HTR-8/SVneo (cell line): ENCODE measurements at places on chromosomes 2 and 18.

DNA sequence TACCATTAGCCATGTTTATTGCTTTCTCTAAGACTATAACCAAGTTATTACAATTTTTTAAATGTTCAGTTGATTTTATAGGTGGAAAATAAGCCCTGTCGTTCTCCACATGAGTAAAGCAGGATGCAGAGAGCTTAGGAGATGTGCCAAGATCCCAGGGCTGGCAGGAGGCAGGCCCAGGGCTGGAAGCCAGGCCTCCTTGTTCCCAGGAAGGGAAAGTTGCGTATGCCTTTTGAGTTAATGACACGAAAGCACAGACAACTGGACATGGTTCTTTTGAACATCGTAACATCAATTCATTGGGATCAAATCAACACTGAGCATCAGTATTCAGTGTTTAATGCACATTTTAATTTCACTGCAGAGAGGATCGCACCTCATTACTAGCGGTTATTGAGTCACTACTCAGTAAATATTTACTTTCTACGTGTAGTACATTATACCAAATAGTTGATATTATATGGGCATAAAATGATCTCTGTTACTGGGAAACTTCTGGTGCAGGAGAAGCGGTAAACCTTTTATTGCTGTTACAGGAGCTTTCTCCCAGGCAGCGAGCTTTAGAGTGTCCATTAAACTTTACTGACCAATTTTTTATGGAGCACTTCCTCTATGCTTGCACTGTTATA is 60.0 kb downstream of the RNF144A start:
- no peak for DNase-seq

DNA sequence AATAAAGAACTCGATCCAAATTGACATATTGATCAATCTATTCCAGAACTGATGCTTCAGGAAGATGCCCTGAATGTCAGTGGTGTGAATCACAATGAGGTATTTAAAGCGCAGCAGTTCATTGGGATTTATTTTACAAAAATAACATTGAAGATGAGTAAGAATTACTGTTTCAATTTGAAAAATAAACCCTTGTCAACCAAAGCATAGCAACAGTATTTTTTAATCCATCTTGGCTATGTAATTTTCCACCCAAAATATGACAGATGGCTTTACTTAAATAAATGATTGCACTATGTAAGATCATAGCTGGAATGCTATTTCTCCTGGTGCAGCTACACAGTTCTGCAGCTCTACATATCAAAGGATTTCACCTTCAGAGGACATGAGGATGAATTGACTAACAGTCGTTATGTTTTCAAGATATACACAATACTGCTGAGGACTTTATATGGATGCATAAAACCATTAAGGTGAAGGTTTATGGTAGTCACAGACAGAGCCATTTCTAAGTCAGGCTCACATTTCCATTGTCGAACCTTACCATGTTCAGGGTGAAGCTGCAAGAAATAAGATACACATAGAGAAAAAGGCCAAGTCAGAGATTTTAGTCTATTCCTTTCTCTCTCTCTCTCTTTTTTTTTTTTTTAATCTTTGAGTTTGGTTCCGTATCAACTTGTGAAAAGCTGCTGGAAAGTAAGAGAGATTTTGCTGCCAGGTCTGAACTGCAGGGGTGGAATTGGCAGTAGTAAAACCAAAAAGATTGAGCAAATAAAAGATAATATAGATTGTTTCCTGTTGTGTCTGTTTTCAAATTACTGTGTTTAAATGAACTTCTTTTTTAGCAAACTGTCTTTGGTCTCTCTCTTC is 398.0 kb upstream of the CDH20 start:
- no peak for DNase-seq

GRCh38 chr2:11753452-11753885 is 7.0 kb downstream of the LPIN1 start:
- DNase-seq, result no peak

DNA sequence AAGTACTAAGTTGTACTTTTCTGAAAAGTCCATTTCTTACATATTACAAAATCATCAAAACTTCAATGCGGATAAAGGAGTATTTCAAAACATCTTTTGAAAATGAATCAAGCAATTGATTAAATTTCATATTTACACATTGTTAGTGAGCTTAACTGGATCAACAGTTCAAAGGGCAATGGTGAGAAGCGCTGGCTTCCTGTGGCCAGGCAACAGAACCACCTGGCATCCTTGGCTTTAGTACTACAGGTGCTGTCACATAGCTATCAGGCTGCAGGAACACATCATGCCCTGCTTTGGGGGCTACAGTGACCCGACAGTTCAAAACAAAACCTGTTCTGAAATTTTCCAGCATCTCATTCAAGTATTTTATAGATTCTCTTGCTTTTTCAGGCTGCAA is 59.2 kb downstream of the SMAD2 start:
- no peak for DNase-seq

DNA sequence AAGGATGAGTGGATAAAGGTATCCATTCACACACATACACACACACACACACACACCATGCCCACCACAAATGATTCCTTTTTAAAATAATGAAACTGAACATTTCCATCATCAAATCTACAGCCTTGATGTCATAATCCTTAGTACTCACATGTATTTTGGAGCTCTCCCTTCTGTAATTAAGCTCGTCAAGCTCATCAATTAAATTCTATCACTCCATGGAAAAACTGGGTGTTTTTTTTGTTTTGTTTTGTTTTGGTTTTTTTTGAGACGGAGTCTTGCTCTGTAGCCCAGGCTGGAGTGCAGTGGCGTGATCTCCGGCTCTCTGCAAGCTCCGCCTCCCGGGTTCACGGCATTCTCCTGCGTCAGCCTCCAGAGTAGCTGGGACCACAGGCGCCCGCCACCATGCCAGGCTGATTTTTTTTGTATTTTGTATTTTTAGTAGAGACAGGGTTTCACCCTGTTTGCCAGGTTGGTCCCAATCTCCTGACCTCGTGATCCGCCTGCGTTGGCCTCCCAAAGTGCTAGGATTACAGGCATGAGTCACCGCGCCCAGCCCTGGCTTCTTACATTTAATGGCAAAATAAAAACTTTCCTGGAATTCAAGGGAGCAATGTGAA is 78.6 kb upstream of the RGPD4 start:
- DNase-seq, result no peak

DNA sequence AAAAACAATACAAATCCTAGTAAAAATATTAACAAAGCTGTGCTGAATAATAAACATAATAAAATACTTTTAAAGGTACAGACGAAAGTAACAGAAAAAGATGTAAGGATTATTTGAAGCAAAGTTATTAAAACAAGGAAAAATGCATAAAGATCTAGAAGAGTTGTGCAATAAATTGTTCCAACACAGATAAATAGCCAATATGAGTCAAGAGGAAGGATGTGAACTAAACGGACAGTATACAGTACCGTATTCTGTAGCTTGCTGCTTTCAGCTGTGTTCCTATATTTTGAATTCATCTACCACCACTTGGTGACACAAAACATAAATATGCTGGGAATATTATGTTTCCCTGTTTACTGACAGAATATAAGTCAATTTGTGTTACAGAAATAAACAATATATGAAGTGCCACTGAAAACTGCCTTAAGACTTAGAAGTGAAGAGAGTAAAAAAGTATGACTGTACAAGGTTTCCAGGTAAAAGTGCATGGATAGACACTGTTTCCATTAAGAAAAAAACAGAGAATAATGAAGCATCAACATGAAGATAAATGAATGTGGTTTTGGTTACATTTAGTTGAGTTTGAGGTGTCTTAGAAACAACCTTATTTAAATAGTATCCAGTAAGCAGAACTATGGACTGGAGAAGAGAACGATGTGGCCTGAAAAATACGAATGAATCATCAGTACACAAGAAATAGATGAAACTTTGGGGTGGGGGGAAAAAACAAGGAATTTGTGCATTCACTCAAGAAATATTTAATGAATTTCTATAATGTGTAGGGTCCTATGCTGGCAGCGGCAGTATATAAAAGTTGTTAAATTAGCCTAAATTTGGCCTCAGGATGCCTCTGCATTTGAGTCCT is 13.1 kb downstream of the PPP3R1 start:
- DNase-seq, result no peak

- no peak for DNase-seq
Observed at GRCh38 chr2:39416140-39416539, 20.9 kb downstream of the MAP4K3 start.

DNA sequence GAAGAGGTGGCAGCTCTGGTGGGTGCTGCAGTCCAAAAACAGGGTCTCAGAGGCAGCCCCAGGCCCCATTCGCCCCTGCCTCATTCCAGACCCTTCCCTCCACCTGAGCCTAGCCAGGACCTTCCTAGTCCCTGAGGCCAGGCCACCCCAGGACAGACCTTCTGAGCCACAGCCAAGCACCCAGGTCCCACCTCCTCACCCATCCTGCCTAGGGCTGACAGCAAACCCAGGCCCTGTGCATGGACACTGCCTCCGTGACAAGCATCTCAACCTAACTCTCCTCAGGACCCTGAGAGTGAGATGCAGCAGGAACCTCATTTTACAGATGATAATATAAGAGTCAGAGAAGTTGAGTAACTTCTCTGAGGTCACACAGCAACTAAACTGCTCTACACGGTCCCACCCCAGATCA is 15.5 kb downstream of the ADRA2B start:
- no peak for DNase-seq

- DNase-seq, result no peak
Observed at GRCh38 chr2:17822445-17823117, 6.3 kb downstream of the MSGN1 start.

DNA sequence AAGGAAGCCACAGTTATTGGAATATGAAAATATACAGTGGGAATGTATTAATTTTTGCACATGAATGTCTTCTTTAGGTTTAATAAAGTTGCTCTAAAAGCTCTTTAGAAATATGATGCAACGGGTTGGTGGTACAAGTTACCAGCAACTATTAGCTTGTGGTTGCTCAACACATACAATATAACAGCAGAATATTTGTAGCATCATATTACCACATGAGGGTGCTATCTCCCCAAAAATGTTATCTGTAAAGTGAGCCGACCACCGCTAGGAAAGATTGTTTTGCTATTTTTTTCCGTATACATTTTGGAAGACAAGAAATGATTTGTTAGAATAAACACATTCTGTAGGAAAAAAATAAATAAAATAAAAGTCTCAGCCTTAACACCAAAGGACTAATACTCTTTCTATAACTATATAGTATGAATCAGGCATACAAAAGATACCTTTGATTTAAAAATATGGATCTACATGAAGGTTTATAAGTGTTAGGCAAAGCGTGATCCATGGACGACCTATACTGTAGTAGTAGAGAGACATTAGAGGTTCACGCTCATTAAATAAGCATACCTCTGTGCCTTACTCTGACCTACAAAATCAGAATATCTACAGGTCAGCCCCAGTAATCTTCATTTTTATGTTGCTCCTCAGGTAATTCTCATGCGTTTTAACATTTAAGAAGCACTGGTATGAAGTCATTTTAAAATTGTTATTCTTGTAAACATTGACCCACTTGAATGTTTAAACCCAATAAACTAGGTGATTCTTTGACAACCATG is 1110.6 kb upstream of the ACVR2A start:
- peak; percentile 52 for DNase-seq

DNA sequence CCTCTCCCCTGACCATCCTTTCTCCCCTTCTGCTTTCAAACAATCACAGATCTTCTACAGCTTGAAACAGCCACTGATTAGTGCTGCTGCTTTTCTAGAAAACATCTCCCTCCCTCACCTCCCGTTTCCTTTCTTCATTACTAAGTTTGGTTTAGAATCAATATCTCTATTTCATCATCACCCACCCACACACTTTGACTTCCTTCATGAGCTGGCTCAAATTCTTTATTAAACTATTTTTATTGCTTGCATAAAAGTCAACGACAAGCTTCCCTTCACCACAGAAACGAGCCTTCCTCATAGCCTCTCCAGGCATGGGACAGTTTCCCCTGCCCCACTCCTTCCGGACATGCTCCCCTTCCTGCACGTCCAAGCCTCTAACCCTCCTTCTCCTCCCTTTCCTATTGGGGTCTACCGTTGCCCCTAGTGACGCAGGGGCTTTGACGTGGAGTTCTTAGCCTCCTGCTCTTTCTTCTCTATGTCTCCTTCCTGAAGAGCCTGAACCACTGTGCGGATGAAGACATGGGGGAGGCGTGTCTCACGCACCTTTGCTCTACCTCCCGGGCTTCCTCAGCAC is 172.0 kb downstream of the AFF3 start:
- no peak for DNase-seq

- DNase-seq, result no peak
Observed at GRCh38 chr18:55362303-55362702, 225.7 kb downstream of the TCF4 start.

GRCh38 chr18:10057401-10057893 is 143.6 kb downstream of the VAPA start:
- no peak for DNase-seq

DNA sequence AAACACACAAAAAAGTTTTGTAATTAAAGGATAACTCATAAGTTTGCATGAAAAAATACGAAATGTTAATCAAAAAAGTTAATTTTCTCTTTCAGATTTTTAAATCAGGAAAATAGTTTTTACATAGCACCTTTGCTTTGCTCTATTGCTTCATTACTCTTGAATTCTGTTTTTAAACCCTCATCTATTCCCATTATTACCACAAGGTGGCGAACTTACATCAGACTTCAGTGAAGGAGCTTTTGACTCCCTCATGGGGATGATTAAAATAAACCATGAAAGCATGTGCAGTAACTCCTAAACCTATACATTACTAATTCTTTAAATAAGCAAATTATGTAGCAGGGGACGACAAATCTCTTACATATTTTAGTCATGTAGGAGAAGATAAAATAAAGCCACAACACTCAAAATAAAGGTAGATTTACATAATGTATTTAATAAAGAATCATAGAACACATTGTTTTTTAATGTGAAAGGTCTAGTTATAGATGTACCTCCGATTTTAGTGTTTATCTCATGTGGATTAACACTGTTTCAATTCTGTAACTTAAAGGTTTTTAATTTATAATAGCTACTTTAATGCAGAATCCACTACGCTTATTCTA is 105.2 kb downstream of the NETO1 start:
- peak; percentile 10 for DNase-seq

DNA sequence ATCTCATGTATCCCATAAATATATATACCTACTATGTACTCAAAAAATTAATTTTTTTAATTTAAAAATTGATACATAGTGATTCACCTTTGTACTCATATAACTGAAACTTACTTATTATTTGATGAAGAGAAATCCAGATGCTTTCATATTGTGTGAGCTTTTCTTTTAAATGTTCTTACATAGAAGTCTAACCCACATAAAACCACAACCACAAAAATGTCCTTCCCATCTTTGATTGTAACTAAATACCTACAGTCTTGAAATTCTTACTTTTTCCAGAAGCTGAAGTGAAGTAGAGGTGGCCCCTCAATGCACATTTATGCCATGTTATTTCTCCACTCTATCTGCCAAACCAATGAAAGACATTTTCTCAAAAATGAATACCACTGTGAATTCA is 117.9 kb upstream of the COL5A2 start:
- no peak for DNase-seq
